ENCODE measurements at places on chromosomes 16 and 17.

GRCh38 chr17:78343543-78344201, 16.2 kb downstream of the SOCS3 start:
- DNase-seq, result no peak

DNA sequence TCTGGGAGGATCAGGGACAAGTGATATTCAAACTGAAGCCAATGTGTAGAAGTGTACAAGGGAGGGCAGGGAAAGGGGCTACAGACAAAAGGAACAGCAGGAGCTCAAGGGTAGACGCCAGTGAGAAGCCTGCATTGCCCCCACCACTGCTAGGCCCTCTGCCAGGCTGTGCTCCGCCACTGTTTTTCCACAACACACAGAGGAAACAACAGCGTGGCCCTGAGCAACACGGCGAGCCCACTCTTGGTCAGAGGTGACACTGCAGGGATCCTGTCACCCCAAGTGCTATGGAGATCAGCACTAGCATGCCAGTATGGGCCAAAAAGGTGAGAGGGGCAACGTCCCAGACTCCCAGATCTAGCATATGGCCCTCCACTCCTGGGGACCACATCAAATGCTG, 23.4 kb downstream of the MYO18A start:
- no peak for DNase-seq

DNA sequence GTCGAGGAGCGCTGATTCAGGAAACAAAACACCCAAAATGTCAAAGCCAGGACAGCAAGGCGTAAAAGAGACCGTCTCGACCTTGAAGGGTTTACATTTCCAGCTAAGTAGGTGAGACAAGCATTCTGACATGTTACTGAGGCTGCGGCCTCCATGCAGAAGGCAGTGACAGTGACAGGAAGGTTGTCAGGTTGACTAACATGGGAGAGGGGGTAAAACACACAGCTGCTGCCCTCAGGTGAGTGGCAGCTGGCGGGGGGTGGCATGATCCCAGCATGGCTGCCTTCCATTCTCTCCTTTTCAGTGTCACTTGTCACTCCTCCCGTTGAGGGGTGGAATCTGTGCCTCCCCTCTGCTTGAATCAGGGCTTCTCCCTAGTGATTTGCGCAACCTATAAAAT, 31.9 kb upstream of the CRHR1 start:
- no peak for DNase-seq

DNA sequence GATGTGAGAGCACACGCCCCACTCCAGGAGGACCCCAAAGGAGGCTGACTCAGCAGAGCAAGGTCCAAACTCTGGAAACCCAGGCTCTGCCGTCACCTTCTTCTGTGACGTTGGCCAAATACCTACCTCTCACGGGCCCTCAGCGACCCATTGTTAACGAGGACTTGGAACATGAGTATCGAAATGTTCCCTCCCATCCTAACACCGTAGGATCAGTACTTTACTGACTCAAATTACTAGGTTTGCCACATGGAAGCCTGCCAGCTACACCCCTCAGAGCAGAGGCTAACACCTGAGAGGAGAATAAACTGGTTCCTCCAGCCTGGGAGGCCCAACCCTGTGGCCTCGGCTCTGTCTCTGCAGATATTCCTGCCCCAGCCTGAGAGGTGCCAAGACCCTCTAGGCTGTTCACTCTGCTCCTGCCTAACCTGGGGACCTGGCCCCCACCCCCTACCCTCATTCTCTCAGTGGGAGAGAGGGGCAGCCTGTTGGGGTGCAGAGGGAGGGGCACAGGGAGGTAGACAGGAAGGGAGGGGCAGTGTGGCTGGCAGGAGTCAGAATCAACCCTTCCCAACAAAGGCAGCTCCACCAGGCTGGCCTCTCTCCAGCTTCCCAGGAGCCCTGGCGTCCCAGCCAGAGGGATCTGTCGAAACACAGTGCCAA, 4.4 kb downstream of the PITPNM3 start:
- DNase-seq, result no peak

DNA sequence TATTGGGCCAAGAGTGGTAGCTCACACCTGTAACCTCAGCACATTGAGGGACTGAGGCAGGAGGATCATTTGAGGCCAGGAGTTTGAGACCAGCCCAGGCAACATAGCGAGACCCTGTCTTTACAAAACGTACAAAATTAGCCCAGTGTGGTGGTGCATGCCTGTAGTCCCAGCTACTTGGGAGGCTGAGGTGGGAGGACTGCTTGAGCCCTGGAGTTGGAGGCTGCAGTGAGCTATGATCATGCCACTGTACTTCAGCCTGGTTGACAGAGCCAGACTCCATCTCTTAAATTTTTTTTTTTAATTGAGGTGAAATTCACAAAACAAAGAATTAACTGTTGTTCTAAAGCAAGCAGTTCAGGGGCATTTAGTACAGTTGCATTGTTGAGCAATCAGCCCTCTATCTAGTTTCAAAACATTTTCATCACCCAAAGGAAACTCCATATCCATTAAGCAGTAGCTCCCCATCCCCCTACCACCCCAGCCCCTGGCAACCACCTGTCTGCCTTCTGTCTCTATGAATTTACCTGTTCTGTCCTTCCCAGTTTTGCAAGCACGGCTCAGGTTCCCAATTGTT, 15.6 kb downstream of the SNX29 start:
- DNase-seq, result no peak

- DNase-seq, result no peak
Observed at GRCh38 chr17:31226373-31226772, 70.7 kb downstream of the OMG start.

DNA sequence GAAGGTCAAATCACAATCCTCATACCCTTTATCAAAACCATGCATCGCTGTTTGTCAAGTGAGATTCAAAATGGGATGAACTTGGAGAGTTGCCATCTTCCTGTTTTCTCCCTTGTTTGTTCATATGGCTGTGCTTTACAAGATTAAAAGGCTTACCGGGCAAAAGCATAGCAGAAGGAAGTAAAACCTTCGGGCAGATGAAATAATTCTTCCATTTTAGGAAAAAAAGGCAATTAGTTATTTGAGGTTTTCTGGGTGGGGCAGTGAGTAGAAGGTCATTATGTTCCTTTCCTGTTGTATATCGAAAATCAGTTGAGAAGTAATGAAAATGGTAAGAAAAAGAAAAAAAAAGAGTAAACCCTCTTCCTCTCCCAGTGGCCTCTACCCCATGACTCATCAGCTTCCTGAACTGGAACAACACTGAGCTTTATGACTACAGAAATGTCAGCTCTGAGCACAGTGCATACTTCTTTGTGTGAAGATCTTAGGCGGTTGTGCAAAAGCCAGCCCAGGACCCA, 369.2 kb downstream of the CDH13 start:
- DNase-seq, result peak; percentile 91

DNA sequence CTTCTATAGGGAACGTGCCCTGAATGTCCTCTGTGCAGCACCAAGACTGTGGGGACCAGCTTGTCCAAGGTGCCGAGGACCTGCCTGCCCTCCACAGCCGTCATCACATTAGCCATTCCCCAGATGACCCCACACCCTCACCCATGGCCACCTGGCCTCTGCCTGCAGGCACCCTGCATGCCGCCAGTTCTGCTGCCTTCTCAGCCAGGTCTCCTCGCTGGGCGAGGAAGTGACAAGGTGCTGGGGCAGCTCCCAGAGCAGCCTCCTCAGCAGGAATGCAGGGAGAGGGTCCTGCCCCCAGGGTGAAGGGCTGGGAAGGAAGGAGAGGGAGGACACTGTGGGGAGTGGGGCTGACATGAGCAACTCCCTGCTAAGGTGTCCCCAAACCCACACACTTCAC, 18.6 kb upstream of the C16orf78 start:
- DNase-seq, result no peak

- no peak for DNase-seq
Observed at GRCh38 chr17:263773-264172, 82.3 kb upstream of the DOC2B start.

DNA sequence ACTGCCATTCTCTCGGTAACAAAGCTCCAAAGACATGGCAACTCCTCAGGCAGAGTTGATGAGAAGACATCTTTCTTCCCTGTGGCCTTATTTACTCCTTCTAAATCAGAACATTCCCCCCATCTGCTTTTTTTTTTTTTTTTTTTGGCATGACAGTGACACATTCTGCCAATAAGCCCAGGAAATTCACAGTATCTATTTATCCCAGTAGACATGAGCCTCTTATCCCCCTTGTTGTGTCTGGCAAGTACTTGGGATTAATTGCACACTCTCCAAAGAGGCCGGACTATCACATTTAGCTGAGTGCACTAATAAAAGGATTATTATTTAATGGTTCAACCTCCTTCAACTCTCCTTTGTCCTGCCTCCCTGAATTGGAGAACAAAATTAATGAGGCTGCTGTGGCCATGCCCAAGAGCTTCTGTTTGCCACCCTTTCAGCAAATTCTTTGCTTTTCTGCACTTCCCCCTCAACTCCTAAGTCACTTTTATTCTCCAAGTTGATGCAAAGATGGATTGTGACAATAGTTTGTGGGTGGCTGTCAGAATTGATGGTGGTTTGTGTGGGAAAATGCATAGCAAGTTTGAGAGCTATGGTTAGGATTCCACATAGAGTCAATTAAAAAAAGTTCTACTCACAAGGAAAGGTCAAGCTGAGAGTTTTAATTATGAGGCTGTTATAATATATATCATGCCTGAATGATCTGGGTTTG, 47.2 kb downstream of the GPR139 start:
- DNase-seq, result no peak

DNA sequence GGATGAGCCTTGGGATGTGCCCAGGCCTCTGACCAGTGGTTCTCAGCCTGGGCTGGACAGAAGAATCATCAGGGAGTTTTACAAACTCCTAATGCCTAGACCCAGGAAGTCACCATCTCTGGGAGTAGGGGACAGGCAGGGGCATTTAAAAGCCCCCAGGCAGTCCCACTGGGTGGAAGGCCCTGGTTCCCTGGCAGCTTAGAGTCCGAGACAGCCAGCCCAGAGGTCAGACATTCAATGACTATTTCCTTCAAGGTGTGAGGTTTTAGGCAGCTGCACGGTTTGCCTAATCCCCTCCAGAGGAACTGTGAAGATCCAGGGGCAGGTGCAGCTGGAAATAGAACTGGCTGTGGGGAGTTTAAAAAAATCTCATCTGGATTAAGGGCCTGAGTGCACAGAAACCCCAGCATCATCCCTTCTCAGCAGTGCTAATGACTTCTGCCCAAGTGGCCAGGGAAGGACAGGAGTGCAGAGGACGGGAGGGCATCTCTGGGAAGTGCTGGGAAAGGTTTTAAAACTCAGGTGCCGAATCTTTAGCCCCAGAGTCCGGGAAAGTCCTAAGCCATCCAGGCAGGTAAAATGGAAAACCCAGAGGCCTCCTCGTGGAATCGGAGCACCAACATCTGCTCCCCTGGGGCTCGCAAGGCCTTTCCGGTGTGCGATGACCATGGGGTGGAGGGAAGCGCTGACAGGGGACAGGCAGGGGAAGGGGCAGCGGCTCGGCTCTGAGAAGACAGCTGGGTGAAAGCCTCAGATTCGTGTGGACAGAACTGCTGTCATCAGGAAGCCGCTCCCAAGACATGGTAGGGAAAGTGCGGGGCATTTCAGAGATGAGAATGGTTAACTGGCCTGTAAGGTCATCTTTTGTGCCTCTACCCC, 1.5 kb upstream of the LGALS3BP start:
- no peak for DNase-seq

DNA sequence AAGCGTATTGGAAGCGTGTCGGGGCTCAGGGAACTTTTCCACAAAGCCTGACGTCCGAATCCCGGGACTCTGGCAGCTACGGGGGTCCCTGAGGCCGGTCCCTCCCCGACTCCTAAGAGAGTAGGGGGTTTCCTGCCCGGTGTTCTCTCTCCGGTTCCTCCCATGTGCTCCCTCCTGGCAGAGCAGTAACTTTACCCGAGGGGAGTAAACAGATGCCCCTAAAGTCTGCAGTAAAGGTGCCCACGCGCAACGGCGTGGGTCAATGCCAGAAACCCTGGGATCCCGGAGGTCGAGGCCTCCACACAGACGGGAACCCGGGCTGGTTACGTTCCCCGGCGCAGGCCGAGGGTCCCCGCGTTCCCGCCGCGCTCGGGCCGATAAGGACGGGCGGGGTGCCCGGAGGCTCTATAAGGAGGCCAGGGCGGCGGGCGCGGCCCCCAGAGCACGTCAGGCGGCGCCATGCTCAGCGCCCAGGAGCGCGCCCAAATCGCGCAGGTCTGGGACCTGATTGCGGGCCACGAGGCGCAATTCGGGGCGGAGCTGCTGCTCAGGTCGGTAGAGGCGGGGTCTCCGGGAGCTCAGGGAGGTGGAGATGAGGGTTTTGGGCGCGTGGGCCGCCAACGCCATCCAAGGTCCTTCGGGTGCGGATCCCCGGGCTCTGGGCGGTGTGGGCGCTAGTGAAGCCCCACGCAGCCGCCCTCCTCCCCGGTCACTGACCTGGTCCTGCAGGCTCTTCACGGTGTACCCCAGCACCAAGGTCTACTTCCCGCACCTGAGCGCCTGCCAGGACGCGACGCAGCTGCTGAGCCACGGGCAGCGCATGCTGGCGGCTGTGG, at the start of gene HBM:
Gene HBM, plus strand, starts transcription at position 440 of the 836 bp plus-strand sequence. Its CDS starts 20 bp downstream, at position 460.
- DNase-seq, result no peak

GRCh38 chr17:6641247-6641863, 495 bp downstream of the TXNDC17 start:
- DNase-seq, result no peak

DNA sequence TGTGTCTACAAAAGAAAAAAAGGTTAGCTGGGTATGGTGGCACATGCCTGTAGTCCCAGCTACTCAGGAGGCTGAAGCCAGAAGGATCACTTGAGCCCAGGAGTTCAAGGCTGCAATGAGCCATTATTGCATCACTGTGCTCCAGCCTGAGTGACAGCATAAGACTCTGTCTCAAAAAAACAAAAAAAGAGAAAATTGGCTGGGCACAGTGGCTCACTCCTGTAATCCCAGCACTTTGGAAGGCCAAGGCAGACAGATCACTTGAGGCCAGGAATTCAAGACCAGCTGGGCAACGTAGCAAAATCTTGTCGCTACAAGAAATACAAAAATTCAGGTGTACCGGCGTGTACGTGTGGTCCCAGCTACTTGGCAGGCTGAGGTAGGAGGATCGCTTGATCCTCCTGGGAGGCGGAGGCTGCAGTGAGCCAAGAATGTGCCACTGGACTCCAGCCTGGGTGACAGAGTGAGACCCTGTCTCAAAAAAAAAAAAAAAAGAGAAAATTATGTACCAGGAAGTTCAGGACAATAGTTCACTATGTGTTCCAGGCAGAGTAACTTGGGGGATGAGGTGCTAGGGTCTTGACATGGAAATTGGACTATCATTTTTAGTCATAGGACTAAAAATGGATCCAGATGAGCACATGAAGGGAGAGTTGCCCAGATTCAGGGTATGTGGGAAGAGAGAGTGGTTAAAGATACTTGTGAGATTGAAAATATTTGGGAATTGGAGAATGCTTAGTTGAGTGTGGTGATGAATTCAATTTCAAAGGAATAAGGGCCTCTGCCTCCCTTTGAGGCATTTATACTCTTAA, 11.0 kb downstream of the ALDH3A2 start:
- DNase-seq, result no peak

DNA sequence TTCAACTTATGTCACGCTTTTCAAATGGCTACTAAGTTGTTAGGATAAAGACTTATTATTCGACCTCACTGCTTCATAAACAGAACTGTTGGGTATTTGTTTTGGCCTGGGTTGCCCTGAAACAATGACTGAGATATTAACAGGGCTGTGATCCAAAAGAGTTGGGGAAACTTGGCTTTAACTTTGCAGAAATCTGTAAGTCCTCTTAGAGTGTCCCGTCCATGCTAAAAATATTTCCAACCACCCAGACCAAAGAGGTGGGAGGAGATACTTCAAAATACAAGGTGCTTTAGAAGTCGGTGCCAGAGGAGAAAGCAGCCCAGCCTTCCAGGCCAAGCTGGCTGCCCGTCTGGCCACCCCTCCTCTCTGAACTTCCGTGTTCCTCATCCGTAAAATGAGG, 16.1 kb upstream of the SPATA32 start:
- DNase-seq, result no peak

GRCh38 chr16:86072328-86073102, 173.6 kb downstream of the IRF8 start:
- peak; percentile 33 for DNase-seq

Data from HFF-Myc (cell line).